ENCODE measurements at places on chromosomes 5 and 9.

DNA sequence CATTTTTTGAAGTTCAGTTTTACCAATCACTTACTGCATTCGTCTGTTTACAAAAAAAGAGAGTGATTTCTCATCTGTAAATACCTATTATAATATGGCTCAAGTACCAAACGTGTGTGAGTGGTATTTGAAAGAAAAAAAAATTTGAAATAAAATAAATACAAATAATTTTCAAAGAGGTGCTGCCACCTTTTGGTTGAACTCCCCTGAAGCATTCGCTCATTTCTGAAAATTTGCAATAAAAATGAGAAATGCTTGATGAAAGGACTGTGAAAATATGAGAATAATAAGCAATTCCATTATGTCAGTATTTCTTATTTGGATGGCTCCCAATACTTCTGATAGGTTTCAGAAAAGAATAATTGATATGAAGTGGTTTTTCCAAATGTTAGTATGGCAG is 409.9 kb downstream of the CTNND2 start:
- DNase-seq: no peak

DNA sequence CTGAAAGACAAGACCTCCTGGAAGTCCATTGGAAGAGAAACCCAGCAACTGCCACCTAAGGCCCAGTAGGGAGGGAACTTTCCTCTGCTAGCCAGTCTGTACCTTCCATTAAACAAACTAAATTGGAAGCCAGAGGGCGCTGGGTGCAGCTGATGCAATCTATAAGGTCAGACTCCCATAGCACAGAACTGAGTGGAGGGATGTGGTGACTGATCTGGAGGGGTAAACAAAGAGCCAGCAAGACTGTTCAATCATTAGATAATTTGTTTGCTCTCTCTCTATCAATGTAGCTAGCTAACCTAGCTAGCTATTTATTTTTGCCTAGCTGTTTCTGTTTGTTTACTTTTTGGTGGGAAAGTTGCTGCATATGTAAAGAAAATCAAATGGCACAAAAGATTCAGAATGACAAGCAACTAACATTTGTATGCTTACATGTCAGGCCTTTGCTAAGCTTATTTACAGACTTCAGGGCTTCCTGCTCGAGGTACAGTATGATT is 291.8 kb upstream of the DAB2 start:
- peak; percentile 53 for DNase-seq

DNA sequence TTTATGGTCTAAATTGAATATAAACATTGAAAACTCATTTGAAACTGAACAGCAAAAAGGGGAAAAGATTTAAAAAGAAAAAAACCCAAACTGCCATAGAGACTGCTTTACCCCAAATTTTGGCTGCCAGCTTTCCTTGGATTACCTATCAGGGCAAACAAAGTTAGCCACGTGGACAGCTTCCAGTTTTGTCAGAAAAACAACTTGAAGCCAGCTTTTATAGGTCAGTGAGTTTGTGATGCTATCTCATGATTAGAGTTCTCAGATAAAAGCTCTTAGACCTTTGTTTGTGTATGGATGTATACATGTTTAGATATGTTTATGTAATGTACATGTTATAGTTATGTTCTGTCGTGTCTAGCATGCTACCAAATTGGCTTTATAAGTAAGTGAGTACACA is 16.1 kb downstream of the FBP2 start:
- no peak for DNase-seq

DNA sequence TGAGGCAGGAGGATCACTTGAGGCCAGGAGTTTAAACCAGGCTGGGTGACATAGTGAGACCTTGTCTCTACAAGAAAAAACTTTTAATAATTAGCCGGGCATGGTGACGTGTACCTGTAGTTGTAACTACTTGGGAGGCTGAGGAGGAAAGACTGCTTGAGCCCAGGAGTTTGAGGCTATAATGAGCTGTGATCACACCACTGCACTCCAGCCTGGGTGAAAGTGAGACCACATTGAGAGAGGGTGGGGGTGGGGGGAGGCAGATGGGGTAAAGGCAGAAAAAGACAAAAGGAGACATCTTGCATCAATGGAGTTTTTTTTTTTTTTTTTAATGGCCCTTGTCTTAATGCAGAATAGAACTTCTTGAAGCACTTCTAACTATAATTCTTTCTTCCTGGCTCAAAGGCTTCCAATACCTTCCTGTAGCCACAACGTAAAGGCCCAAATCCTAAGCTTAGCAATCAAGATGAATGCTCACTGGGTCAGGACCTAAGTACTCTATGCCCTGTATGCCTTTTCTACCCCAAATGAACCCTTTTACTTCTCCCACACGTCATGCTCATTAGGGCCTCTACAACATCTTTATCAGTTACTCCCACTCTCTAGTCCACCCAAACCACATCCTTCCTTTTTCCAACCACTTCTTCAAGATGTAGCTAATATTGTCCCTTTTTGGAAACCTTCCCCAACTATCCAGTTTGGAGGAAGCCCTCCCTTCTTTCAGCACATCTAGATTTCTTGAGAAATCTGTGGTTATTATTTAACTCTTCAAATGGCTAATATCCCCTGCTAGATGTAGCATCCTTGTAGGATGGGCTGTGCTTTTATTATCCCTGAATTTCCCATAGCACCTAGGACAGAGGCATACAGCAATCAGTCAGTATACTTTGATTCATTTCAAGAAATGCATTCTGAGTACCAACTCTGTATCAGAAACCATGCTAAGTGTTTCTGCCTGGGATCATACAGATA is 40.8 kb downstream of the CSF2 start:
- no peak for DNase-seq

DNA sequence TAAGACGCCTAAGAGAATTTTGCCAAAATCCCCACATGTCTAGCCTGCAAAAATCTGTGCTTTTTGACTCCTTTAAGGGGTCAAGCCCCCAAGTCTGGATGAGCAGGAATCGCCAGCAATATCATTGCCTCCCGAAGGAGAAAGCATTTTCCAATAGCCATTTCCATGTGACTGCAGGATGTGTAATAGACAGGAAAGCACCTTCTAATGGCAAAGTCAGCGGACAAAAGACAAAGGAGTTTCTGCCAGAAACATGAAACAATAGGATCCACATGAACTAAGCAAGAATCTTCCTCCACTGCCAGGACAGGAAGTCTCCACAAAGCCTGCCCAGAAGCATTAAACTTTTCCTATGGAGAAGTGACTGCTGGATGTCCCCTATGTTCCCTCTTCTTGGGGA is 177.1 kb upstream of the PCSK5 start:
- DNase-seq: no peak

- no peak for DNase-seq
These were observed 172.4 kb upstream of the PHYKPL start for GRCh38 chr5:178404987-178405386.

DNA sequence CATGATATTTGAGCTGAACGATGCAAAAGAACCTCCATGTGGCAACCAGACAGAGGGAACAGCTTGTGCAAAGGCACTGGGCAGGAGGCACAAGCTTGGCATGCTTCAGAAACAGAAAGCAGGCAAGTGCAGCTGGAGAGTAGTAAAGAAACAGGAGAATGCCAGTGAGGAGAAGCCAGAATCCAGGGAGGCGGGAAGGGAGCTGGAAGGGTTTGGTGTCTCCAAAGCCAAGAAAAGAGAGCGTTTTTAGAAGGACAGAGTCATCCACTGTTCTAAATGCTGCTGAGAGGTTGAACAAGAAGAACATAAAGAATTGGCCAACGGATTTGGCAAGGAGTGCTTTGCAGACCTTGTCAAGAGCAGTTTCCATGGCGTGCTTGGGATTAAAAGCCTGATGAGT is 124.7 kb downstream of the TLE1 start:
- no peak for DNase-seq

GRCh38 chr5:107337281-107337680 is 333.5 kb downstream of the EFNA5 start:
- no peak for DNase-seq

DNA sequence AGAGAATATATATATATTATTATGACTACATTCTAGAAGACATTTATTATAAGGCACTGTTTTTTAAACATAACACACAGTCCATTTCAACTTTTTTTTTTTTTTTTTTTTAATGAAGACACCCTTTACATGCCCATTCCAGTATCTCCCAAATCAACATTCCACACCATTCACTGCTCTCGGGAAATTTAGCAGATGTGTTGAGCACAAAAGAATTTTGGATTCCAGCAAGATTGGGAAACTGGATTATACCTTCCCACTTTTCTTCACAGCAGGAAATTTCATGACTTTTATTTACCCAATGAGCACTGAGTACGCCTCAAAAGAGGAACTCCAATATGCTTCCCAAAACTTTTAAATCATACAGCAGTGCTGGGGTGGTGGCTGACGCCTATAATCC is 333.6 kb upstream of the DAB2 start:
- DNase-seq: no peak

- DNase-seq: no peak
These were observed 4.9 kb downstream of the TAS2R1 start for GRCh38 chr5:9625286-9625685.

GRCh38 chr5:98906756-98907355 is 22.0 kb downstream of the CHD1 start:
- no peak for DNase-seq

- no peak for DNase-seq
These were observed 4.1 kb downstream of the PTCD2 start for GRCh38 chr5:72324189-72324825.

DNA sequence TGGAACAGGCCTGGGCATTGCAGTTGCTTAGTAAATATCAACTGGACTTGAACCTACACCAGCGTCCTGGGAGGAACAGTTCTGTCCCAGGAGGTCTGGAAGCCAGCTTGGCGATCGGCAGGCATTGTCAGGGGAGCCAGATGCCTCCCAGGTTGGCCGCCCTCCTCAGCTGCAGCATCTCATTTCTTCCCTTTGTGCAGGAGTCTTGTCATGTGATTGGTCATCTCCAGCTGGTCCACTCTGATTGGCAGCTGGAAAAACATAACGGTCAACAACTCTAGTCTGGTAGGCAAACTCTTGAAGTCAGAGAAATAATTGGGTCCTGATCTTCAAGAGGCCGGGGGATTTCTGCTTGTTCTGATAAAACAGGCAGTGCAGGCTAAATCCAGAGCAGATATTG is 29.6 kb upstream of the NCS1 start:
- DNase-seq: no peak

GRCh38 chr5:160229190-160229742 is at the start of gene FABP6:
FABP6 (plus strand) TSS chr5:160229506; CDS start chr5:160229558, 52 bp downstream.
- no peak for DNase-seq

DNA sequence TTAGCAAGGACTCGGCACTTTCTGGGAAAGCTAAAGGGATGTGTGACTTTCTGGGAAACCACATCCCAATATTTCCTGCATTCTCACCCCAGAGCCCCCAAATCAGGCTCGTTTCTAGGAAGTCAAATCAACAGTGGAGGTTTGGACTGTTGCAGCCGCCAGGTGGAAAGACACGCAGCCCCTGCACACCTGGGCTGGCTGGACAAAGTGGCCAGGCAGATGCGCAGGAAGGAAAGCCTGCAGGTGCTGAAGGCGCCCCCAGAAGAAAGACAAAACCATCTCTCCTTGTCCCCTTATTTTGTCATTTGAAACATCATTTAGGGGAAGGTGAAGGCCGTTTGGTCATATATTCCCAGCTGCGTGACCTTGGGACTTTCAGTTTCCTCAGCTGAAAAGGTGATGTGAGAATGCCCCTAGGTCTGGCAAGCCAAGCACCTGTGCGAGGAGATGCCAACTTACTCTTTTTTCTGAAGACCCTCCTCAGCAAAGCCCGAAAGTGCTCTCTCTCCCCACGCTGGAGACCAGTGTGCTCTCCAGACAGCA is 97.9 kb upstream of the CPEB4 start:
- no peak for DNase-seq
